Peyer's patch (tissue), 4 donors: ENCODE measurements at places on chromosomes 5 and 9.

DNA sequence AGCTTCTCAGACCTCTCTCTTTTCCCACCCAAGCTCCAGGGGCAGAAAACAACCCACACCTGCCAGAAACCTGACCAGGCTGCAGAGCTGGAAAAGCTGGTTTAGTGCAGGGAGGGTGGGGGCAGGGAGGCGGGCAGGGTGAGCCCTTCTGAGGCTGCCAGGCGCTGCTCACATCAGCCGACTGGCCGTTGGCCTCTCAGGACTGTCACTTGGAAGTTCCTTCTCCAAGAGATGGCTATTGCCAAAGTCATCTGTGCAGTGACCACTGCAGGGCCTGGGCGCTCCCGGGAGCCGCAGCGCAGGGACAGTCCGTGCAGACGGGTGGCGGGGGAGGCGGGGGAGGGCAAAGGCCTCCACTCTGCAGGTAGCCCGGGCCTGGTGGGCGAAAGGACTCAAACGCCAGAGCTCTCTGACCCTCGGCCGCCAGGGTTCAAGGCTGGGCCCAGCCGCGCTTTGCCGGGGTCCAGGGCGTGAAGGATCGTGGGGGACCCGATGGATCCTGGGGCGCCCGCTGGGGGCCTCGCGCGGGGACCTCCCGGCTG, 205.0 kb upstream of the IER5L start:
- DNase-seq = peak; percentile 80

- DNase-seq = no peak
These were observed 2.9 kb downstream of the NSMF start for GRCh38 chr9:137456061-137456863.

- no peak for DNase-seq
These were observed 4.6 kb upstream of the FEM1C start for GRCh38 chr5:115549154-115549553.

DNA sequence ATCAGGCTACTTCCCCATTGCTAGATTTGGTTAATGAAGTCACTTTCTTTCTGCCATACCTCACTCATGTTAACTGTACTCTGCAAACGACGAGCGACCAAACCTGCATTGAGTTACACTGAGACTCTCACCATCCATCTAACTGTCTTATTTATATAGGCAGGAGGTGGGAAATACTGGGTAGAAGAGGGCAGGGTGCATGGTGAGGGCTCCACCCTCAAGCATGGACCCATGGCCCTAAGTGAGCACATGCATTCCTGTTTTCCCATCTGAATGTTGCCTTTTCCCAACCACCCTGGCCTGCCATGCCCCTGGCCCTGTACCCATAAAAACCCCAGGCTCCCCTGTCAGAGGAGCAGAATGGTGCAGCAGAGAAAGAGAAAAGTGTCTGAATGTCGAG, 52.7 kb upstream of the IL6ST start:
- DNase-seq = no peak

GRCh38 chr5:37730896-37731455, 108.9 kb downstream of the GDNF start:
- no peak for DNase-seq

DNA sequence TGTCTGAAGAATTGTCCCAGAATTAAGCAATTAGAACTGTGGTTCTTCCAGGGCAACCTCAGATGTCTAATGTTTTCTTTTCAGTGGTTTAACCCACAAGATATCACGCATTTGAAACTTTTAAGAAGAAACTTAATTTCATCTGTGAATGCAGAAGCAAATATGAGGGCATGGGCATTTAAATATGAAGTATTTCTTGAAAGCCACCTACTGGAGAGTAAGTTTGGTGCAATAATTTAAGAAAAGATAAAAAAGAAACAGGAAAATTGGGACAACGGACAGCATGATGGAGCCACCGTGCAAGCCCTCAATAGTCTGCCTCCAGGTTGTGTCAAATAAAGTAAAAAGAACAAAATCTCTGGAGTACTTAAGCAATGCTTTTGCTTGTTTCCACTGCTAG, 1.2 kb upstream of the CAPSL start:
- DNase-seq = no peak

DNA sequence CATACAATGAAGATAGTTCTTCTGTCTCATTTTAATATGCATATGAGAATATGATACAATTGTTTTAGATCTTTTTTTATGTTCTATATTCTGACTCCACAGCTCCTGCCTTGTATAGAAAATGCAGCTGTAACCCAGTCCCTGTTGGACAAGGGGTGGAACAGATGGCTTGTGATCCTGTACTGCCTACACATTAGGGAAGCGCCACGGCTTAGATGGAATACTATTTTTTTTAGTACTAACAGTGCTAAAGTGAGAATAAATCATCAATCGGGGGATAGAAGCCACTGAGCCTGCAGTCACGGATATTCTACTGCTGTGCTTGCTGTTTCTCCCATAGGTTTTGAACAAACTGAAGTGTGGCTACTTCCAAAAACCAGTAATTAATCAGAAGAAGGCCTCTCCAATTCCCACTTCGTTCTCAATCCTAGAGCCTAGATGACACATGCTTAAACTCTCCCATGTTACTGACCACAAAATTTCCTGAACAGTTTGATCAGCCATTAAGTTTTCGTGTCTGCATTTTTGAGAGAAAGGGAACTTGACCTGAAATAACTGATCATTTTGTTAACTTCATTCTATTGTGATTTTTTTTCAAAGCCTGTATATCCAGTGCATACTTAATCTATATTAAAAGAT, 150.3 kb downstream of the CDH18 start:
- no peak for DNase-seq

- DNase-seq = no peak
These were observed 1821.0 kb downstream of the EFNA5 start for GRCh38 chr5:105849701-105850100.
